ENCODE measurements at places on chromosomes 2 and 18.

GRCh38 chr18:31043709-31044108 is 1.2 kb upstream of the DSC3 start:
- no peak for DNase-seq

- DNase-seq = no peak
Observed at GRCh38 chr2:158484892-158485556, 28.3 kb downstream of the PKP4 start.

GRCh38 chr2:182509216-182509615 is 82.4 kb upstream of the PDE1A start:
- DNase-seq = no peak

GRCh38 chr18:68275616-68276015 is 439.3 kb downstream of the TMX3 start:
- DNase-seq = no peak

GRCh38 chr2:241768251-241768711 is 8.3 kb upstream of the GAL3ST2 start:
- no peak for DNase-seq

DNA sequence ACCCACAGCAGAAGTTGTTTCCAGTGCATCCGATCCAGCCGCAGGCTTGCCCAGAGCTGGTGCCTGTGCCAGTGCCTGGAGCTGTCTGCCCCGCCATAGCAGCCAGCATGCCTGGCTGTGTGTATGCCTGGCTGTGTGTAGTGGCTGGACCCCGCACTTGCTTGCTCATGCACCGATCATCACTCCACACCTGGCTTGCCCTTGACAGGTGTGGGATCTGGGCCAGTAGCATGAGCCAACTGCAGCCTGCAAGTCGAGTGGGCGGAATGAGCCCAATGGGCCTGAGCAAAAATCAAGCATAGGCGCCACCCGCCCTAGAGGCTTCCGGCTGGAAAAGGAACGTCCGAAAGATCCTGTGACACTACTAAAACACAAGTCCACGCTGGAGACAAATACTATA is 74.5 kb downstream of the EPB41L3 start:
- no peak for DNase-seq

- no peak for DNase-seq
Observed at GRCh38 chr18:52682260-52682659, 342.3 kb downstream of the DCC start.

- no peak for DNase-seq
Observed at GRCh38 chr2:88859461-88859860, 168.0 kb downstream of the RPIA start.

DNA sequence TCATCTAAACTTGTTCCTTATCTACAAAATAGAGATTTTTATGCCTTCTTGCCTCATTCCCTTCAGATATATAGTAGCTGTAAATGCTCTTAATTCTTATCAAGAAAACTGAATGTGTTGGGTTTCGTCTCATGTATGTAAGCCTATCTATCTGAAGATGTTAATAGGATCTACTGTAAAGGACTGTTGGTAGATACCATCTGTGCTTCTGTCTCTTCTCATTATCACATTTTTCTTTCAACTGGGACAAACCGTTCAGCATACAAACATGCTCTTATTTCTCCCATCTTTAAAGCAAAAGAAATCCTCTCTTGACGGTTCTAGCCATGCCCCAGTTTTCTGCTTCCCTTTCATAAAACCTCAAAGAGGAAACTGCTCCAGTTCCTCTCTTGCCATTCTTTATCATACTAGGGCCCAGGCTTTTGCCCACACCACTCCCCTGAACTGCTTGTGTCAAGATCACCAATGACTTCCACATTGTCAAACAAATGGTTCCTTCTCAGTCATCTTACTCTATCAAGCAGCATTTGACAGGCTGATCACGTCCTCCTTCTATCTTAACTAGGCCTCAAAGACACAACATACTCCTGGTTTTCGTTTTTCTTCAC is 88.7 kb downstream of the ARHGEF33 start:
- DNase-seq = no peak

GRCh38 chr18:11025671-11026070 is 123.7 kb downstream of the PIEZO2 start:
- DNase-seq = no peak

- no peak for DNase-seq
Observed at GRCh38 chr2:195411219-195411687, 245.8 kb upstream of the SLC39A10 start.

- no peak for DNase-seq
Observed at GRCh38 chr2:102484310-102485061, 11.5 kb downstream of the SLC9A4 start.

- no peak for DNase-seq
Observed at GRCh38 chr18:49944663-49945062, 131.3 kb upstream of the ACAA2 start.

- DNase-seq = no peak
Observed at GRCh38 chr2:238997137-238997390, 149.2 kb downstream of the TWIST2 start.

Data from activated naive CD4-positive, alpha-beta T cell (primary cell).